Stimulated activated CD8-positive, alpha-beta memory T cell treated with anti-CD3 and anti-CD28 coated beads, Interleukin-15, amount 100 ng/mL, for 1 hour (primary cell): ENCODE measurements at places on chromosomes 3 and 15.

- DNase-seq = no peak
These were observed 10.0 kb upstream of the P3H2 start for GRCh38 chr3:190130696-190131095.

DNA sequence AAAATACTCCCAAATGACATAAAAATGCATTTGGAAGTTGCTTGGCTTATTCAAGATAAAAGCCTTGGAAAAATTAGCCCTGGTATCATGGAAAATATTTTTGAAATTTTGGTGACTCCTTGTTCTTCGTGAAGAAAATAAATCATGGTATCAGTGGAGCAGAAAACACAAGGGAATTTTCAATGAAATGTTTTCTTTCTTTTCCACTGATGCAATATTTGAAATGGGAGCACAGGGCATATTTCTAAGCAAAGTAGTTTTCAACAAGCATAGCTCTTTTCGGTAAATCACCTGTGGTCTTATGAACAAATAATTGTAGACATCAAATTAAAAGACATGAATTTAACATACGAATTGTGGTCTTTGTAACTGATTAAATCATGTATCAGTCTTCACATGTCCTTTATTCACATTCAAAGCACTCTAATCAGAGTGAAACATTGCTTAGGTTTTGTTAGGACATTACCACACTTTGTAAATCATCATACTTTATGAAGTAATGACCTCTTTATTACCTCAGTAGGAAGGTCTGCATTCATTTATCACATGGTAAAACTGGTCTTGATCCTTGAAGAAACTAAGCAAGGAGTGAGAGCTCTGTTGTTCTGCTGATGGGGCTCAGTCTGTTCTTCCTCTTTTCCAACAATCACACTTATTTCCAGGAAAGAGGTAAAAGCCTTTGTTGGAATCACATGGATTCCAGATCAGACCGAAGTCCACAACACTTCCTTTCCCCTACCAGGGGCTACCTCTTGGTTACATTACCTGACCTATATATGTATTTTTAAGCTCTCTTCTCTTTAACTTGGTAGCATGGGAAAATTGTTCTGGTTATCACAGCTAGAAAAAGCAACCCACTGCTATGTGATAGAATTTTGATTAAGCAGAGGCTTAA is 413.5 kb upstream of the THBS1 start:
- no peak for DNase-seq

GRCh38 chr3:146044046-146044445 is 116.9 kb downstream of the PLOD2 start:
- no peak for DNase-seq

DNA sequence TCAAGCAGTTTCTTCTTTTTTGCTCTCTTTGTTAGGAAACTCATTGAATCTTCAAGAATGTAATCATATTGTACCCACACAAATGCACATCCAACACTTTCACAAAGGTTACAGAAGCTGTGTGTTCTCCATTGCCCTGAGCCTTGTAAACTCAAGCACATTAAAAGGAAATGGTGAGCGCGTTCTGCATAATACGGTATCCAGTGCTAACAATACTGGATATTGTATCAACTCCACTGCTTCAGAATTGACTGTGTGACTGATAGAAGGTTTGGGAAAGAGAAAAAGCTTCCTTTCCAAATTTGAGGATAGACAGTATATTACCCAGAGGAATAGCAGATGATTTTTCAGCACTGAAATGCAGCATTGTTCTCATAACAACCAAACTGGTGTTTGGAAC is 268.9 kb upstream of the RBMS3 start:
- no peak for DNase-seq

- DNase-seq = no peak
These were observed 62.7 kb downstream of the BDH1 start for GRCh38 chr3:197493049-197493448.

DNA sequence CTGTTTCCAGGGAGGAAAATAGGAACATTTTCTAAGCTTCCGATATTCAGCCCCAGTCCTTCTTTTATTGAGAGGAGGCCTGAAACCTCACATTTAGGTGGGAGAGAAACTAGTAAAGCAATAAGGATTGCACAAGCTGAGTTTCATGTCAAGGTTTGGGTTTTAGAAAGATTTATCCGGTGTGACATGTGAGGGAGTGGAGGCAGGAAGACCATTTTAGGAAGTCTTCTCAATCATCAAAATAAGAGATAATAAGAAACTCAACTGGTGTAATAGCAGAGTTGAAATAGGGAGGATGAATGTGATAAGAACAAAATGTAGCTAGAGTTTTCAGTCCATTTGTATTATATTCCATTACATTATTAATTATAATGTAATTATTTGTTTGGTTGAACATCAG is 27.7 kb upstream of the CLDN16 start:
- no peak for DNase-seq

GRCh38 chr3:114435386-114436115 is 141.7 kb downstream of the TIGIT start:
- no peak for DNase-seq

DNA sequence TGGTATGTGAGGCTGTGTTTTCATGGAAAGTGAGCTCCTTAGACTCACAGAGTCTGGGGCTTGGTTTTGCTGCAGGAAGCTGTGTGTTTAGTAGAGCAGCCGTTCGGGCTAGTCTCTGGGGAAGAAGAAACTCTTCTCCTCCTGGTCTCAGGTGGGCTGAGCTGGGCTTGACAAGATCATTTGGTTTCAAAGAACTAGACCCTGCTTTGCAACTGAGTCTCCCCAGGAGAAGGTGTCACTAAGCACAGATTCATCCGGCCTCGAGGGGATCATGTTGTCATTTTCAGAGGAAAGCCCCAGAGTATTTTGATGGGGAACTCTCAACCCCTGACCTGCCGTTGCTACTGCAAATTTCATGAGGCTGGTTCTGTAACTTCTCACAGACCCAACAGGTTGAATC is 188.5 kb downstream of the FAM43A start:
- DNase-seq = no peak

- DNase-seq = no peak
These were observed 14.0 kb downstream of the MITF start for GRCh38 chr3:69753179-69753775.

GRCh38 chr15:42134617-42135245 is 21.7 kb downstream of the PLA2G4F start:
- DNase-seq = no peak
